ENCODE measurements at places on chromosomes 12 and 14.

DNA sequence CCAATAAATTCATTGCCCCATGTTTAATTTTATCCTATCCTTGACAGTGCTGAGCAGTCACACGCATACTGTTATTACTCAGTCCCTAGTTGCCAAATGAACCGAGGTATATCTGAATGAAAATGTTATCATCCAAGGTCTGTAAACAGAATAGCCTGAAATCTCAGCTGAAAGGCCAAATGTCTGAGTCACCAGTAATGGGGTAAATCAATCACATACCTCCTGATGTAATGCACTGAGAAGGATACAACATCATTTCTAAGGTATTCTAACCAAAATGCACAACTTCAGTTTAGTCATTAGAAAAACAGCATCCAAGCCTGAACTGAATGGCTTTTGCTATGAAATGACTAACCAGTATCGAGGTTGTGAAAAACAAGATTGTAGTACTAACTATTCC, 228.6 kb downstream of the DPF3 start:
- no peak for DNase-seq

- no peak for DNase-seq
Observed at GRCh38 chr12:131853832-131854797, 25.9 kb downstream of the MMP17 start.

DNA sequence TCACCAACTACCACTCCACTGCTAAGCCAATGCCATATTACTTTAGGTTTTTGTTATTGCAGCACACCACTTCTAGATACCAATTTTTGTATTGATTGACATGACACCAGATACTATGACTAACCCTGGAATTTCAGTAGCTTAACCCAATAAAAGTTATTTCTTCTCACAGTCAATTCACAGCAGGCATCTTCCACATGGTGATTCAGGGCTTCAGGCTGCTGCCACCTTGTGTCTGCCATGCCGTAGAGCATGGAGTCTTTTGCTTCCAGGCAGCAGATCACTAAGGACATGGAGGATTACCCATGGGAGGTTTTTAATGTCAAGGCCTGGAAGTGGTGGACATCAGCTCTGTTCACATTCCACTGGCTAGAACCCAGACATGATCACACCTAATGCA, 56.4 kb upstream of the LTA4H start:
- DNase-seq, result no peak

DNA sequence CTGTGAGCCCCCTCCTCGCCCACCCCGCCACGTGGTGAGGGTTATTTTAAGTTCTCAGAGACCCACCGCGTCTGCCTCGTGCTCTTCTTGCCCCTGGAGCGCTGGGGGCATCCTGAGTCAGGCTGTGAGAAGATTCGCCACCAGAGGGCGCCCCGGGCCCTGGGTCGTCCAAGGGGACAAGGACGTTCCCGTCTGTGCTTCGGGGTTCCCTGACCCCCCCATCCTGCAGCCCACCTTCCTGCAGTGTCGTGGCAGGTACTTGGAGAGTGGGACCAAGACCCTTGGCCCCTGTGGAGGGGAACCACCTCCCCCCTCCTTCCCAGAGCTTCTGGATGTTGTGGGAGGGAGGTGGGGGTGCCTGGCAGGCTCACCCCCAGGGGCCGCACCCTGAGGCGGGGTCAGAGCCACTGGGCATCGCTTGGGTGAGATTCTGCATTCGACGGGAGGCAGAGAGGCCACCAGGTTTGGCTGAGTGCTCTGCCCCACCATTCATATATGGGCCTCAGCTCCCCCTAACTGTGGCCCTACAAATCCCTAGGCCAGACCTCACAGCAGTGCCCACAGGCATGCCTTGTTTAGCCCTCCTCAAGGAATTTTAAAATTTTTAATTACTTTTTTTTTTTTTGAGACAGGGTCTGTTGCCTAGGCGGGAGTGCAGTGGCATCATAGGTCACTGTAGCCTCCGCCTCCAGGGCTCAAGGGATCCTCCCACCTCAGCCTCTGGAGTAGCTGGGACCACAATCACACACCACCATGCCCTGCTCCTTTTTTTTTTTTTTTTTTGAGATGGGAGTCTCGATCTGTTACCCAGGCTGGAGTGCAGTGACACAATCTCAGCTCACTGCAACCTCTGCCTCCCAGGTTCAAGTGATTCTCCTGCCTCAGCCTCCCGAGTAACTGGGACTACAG, 17.0 kb downstream of the RHOF start:
- peak; percentile 81 for DNase-seq

- no peak for DNase-seq
Observed at GRCh38 chr12:88893801-88894200, 313.5 kb upstream of the KITLG start.

DNA sequence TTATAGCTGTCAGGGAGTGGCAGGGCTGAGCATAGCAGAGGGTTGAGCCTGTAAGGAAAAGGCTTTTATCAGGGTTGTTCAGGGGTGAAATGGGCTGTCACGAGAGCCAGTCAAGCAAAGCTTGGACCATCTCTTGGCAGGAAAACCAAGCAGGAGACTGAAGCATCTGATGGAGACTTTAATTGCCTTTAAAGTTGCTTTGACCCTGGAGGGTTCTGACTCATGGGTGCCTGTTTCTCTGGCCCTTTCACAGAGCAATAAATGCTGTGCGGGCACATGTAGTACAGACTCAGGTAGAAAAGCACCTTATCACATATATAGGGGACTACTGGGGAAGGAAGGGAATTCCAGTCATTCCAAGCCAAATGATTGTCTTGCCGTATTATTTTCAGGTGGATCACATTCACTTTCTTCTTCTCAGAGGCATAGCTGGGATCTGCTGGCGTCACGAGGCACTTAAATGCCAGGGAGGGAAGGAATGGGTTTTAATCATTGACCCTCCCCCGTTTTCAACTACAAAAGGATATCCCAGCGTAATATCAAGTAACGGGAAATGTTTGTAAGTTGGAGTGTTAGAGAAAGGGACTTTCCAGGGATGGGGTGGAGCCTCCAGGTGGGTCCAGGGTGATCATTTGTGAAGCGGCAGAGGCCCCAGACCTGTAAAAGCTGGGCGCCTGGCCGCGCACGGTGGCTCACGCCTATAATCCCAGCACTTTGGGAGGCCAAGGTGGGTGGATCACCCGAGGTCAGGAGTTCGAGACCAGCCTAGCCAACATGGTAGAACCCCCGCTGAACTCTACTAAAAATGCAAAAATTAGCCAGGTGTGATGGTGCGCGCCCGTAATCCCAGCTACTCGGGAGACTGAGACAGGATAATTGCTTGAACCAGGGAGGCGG, 34.9 kb downstream of the PLEKHD1 start:
- DNase-seq, result no peak

- no peak for DNase-seq
Observed at GRCh38 chr14:32978691-32979255, 40.1 kb downstream of the NPAS3 start.

DNA sequence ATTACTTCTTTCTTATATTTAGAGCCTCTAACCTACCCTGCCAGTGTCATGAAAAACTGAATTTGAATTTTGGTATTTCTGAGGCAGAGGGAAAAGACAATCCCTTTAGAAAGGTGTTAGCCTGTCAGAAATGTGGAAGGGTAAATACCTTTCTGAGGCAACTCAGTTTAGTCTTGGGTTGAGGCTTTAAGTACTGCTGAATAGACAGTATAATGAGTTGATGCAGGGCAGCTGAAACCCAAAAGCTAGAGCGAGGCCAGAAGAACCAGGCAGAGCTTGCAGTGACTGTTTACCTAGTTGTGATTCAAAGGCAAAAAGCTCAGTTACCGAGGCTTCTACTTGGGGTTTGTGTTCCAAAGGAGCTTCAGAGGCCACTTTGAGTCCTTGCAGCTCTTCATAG, 18.7 kb downstream of the ZC2HC1C start:
- DNase-seq, result no peak

GRCh38 chr12:127455347-127456265, 811.4 kb upstream of the TMEM132C start:
- DNase-seq, result no peak

DNA sequence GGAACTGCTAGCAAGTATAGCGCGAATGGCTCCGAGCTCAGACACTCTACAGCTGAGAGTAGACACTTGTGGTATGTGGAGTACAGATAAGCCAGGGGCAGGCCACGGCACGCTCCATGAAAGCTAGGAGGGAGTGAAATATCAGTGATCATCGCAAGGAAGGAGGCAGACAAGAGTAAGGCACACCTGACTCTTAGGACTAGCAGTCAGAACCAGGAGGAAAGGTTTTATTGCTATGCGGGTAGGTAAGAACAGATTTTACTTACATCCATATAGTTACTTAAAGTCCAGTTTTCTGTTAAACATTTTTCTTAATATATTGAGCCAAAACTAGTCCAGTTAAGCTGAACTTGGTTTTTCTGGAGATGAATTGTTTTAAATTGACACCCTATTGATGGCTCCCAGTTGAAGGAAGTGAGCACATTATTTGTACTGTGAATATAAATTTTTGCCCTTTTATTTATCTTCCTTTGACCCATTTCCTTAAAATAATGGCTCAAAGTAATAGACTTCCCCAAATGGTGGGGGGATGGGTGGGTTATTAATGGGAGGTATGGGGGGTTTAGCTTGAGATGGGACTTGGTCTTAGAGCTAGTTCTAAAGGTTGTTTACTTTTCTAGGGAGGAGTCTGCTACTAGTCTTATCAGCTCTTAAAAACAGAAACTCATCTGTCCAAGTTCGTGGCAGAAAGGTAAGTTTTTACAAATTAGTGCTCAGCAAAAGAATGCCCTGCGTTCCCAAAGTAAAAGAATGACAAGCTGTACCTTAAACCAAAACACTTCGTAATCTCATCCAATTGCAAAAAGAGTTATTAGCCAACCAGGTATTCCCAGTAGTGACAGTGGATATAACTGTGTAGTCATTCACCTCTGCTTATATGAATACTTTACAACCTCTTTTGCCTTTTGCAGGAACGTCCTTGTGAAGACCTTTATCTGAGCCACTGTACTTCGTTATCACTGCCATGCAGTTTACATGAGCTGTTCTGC, 5.8 kb downstream of the HNRNPA1 start:
- DNase-seq, result no peak

DNA sequence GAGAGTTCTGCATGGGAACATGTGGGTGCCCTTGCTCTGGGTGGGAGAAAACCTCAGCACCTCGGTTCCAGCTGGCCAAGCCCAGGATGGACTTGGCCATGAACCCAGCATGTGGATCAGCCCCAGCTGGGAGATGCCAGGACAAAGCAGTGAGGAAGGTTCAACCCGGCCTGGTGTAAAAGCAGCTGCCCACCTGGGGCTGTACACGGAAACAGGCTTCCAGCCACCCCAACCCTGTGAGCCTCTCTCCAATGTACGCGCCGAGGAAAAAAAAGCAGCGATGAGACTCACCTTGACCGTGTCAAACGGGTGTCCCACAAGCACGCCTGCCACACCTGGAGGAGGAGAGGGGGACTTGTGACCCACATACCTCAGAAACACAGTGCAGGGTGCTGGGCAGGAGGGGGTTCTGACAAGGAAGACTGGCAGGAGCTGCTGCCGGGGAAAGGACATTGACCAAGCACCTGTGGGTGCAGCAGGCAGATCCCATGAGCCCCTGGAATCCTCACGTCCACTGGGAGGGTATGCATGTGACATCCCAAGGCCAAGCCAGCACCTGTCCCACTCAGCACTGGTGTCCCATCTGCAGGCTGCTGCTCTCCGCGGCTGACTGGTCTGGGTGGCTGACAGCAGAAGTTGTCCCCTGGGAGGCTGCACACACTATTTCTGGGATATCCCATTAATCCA, 7.5 kb downstream of the SLC25A29 start:
- no peak for DNase-seq

DNA sequence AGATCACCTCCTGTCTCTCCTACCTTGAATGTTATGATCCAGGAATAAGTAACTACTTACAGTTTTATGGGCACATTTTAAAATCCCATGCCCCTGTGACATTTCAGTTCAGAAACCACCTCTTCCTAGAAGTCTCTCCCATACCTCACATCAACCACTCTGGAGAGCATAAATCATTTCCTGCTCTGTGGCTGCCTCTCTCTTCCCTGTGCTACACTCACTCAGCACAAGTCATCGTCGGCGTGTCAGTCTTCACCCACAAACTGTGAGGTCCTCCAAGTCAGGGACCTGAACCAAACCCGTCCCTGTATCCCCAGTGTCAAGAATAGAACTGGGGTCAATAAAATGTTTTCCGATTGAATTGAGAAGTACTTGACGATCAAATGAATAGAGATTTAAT, 863.3 kb downstream of the BCL11B start:
- DNase-seq, result no peak

GRCh38 chr12:30830751-30831150, 76.0 kb upstream of the CAPRIN2 start:
- no peak for DNase-seq

DNA sequence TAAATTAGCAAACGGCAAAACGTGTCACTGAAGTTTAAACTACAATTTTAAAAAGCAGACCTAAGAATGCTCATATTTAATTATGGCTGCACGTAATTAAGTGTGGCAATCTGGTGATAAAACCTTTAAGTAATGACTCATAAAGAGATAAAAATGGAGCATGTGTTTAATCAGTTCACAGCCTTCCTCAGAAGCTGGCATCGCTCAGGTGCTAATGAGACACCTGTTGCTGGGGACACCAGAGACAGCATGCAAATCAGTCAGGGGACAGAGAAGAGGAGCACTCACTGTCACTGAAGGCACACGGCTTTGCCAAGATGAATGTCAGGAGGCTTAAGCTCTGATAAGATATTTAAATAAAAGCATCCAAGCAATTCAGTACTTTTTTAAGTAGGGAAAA, 840.3 kb downstream of the GALC start:
- DNase-seq, result no peak

DNA sequence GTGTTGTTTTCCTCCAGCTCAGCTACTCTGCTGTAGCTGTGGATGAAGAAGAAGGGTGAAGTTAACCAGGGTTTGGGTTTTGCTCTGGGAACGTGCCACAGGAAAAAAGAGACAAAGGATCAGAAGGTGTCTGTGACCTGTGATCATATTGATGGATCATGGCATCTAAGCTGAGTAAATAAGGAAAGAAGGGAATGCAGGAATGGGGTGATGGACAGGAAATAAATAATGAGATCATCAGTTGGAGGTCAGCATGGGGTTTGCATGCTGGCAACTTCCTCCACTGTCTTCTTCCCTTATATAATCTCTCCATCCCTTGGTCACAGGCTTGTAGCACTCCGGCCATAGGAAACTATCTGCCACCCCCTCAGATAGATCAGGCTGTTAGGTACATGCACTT, 430.3 kb upstream of the PDE3A start:
- DNase-seq, result no peak

GRCh38 chr14:51681411-51681810, 29.7 kb downstream of the FRMD6 start:
- no peak for DNase-seq

- DNase-seq, result no peak
Observed at GRCh38 chr12:27244689-27245488, 803 bp downstream of the STK38L start.

GRCh38 chr14:100588671-100589070, 1.5 kb upstream of the BEGAIN start:
- DNase-seq, result no peak

DNA sequence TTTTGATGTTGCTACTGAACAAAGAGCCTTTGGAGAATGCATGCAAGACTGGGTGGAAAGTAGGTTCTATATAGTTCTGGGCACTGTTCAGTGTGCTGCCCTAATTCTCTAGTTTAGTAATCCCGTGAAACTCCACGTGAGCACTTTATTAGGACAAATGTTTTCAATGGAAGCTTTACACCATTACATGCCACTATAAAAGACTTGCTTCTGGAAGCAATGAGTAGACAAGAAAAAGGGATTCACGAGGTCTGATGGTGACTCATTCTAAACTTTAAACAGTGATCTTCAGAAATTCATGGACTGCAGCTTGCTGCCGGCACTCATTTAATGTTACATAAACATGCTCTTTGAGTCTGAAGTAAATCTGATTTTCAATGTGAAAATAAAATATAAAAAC, 22.3 kb downstream of the ATG14 start:
- no peak for DNase-seq
